ENCODE measurements at places on chromosomes 5 and 9.

GRCh38 chr9:106862821-106863720 lies at the start of gene ZNF462:
TSS of gene ZNF462 (plus strand) at chr9:106863166. CDS start at chr9:106923384, 60,218 bp downstream.
- DNase-seq: no peak

DNA sequence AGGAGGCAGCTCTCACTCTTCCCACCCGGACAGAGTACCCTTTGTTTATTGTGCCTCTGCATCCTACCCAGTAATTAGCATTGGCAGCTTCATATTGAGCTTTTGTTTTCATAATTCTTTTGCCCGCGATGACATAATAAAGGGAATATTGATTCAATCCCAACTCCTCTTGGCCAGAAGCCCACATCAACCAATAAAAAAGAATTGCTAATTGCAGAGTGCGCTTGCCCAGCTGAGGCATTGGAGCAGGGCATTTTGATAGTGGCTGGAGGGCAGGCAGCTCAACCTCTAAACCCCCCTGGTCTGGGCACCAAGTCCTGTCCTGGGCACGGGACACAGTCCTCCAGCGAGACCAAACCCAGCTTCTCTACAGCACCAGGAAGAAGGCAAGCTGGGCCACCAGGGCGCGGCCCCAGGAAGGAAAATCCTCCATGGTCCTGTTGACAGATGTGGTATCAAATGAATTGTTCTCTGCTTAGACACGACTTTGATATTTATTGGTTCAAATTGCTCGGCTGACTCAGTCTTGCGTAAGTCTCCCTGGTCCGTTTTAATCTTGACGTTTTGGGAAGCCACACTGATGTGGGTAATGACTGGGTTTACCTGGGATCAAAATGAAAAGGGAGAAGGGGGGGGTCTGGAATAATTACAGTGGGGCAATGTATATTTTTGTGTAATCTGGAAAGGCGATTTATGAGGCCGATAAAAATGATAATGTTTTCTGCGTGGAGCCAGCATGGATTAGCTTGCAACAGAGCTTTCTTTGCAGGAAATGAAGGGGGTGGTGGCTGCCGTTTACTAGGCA lies 220.7 kb upstream of the MSX2 start:
- peak; percentile 35 for DNase-seq

DNA sequence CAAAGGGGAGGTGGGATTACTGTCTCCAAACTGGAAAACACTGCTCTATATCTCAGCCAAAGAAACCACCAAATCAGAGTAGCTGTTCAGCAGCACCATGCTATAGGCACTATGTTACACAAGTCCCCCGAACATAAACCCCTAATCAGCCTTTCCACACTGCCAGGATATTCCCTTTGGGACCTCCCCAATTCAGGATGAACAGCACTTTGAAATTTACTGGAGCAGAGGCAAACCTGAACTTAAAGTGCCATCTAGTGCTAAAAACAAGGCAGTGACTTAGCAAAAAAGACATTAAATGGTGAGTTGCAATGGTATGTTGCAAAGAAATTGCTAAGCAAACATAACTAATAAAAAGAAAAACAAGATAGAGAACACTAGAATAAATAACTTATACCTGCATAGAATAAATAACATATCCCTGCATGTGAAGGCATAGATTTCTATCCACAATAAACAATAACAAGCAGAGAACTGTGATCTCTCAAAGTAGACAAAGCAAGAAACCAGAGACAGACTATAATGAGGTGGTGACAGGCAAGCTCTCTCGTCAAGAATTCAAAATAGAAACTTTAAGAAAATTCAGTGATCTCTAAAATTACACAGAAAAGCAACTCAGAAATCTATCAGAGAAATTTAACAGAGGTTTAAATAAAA lies 584.4 kb upstream of the ACO1 start:
- DNase-seq: no peak

GRCh38 chr5:16737620-16738364 lies 121.0 kb upstream of the RETREG1 start:
- DNase-seq: no peak

GRCh38 chr5:72252574-72253155 lies 67.4 kb downstream of the MRPS27 start:
- no peak for DNase-seq
